Uterine smooth muscle cell (primary cell): ENCODE measurements at places on chromosomes 7 and 10. TPM values are rescaled to one million over a fixed set of nuclear protein-coding genes. Genes with fewer than 3 reads are reported as not detected.

Gene NXPH1
- not detected in 2 replicates for total RNA-seq

Gene IQUB
- 0.50 and 0.55 TPM in 2 replicates for total RNA-seq

Gene PON2
- total RNA-seq = 47.4 and 49.4 TPM in 2 replicates

Gene TSPAN13
- total RNA-seq = 7.6 and 9.7 TPM in 2 replicates

Gene C10orf71
- total RNA-seq = under 0.01 TPM in 1 of 2 replicates, not detected in the other

Gene PRF1
- total RNA-seq = not detected in 2 replicates

Gene CYP17A1
- not detected in 2 replicates for total RNA-seq

Gene TUBB8
- total RNA-seq = not detected in 2 replicates

Gene ANKRD1
- total RNA-seq = 0.75 and 1.00 TPM in 2 replicates

Gene PPP2R2D
- 23.5 and 29.3 TPM in 2 replicates for total RNA-seq

Gene TRIL
- 0.25 and 0.33 TPM in 2 replicates for total RNA-seq

Gene LRIT1
- total RNA-seq = not detected in 2 replicates

Gene DGKI
- total RNA-seq = 2.4 and 2.9 TPM in 2 replicates

Gene HOGA1
- 0.50 and 0.89 TPM in 2 replicates for total RNA-seq

Gene GTF2IRD1
- total RNA-seq = 29.8 and 31.1 TPM in 2 replicates

Gene MEOX2
- total RNA-seq = under 0.01 TPM in 2 replicates

Gene MAGI2
- total RNA-seq = 15.9 and 29.1 TPM in 2 replicates

Gene PNLIPRP3
- 0.11 and 0.12 TPM in 2 replicates for total RNA-seq

Gene PMS2
- 17.9 and 24.2 TPM in 2 replicates for total RNA-seq

Gene VENTX
- not detected in 2 replicates for total RNA-seq

Gene EBF3
- 0.12 and 1.3 TPM in 2 replicates for total RNA-seq

Gene BAMBI
- total RNA-seq = 0.77 and 2.9 TPM in 2 replicates

Gene ADAMTS14
- 4.0 and 4.8 TPM in 2 replicates for total RNA-seq

Gene TNRC18
- total RNA-seq = 42.1 and 53.7 TPM in 2 replicates

Gene PLPP4
- total RNA-seq = 0.62 TPM in 1 of 2 replicates, not detected in the other

Gene IRF5
- total RNA-seq = 0.11 and 0.37 TPM in 2 replicates

Gene CACUL1
- total RNA-seq = 24.3 and 25.1 TPM in 2 replicates

Gene SKIDA1
- total RNA-seq = 0.75 and 1.1 TPM in 2 replicates

Gene STEAP4
- total RNA-seq = under 0.01 TPM in 1 of 2 replicates, not detected in the other

Gene CLDN3
- total RNA-seq = 0.12 and 0.44 TPM in 2 replicates

Gene ZNF277
- 24.1 and 52.2 TPM in 2 replicates for total RNA-seq

Gene UCN3
- not detected in 2 replicates for total RNA-seq

Gene ZCWPW1
- 1.4 TPM in 2 replicates for total RNA-seq

Gene POLR3A
- 21.1 and 25.6 TPM in 2 replicates for total RNA-seq

Gene FAM237B
- total RNA-seq = 0.12 and 0.22 TPM in 2 replicates

Gene IFIT3
- total RNA-seq = 28.9 and 36.6 TPM in 2 replicates

Gene FKBP6
- total RNA-seq = under 0.01 TPM in 1 of 2 replicates, not detected in the other

Gene LRGUK
- 0.12 and 0.22 TPM in 2 replicates for total RNA-seq

Gene BZW2
- total RNA-seq = 65.5 and 102 TPM in 2 replicates

Gene IGFBP3
- total RNA-seq = 11.0 and 33.4 TPM in 2 replicates

Gene MUC3A
- total RNA-seq = under 0.01 TPM in 1 of 2 replicates, not detected in the other

Gene ANXA8
- 0.12 and 0.22 TPM in 2 replicates for total RNA-seq

Gene CEP55
- 26.0 and 117 TPM in 2 replicates for total RNA-seq

Gene MYL10
- total RNA-seq = not detected in 2 replicates

Gene TMEM229A
- total RNA-seq = not detected in 2 replicates

Gene SPDYE5
- total RNA-seq = 0.11 and 0.12 TPM in 2 replicates

Gene TAS2R41
- total RNA-seq = not detected in 2 replicates

Gene SPDYE1
- total RNA-seq = not detected in 2 replicates

Gene MALSU1
- 67.1 and 83.8 TPM in 2 replicates for total RNA-seq

Gene PRLHR
- 0.12 TPM in 1 of 2 replicates, not detected in the other for total RNA-seq

Gene ARHGAP22
- 85.7 and 130 TPM in 2 replicates for total RNA-seq

Gene ASAH2
- 0.75 and 0.77 TPM in 2 replicates for total RNA-seq

Gene CDH23
- total RNA-seq = under 0.01 and 0.12 TPM in 2 replicates

Gene NKX1-2
- not detected in 2 replicates for total RNA-seq

Gene SCIN
- under 0.01 and 0.25 TPM in 2 replicates for total RNA-seq

Gene TMEM178B
- total RNA-seq = under 0.01 TPM in 1 of 2 replicates, not detected in the other

Gene LEP
- 0.12 TPM in 1 of 2 replicates, not detected in the other for total RNA-seq
